ENCODE measurements at places on chromosomes 3 and 15.
A peak's percentile ranks its signal among the peaks of the same experiment; 100 is the strongest.

- DNase-seq = no peak
These were observed 191.3 kb downstream of the LPP start for GRCh38 chr3:188345223-188345622.

DNA sequence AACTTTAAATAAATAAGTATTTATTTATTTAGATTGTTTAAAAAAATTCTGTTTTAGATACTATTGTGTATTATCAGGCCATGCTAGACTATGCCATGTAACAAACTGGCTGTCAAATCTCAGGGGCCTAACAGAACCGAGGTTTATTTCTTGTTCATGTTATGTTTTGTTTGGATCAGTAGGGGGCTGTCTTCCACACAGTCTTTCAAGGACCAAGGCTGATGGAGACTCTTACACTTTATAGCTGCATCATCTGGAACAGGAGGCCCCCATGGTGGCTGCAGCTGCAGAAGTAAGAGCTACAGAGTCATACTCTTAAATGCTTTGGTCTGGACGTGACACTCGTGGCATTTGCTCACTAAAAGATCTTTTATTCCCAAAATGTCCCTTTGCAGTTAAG lies 33.0 kb upstream of the ARL14 start:
- DNase-seq = no peak

DNA sequence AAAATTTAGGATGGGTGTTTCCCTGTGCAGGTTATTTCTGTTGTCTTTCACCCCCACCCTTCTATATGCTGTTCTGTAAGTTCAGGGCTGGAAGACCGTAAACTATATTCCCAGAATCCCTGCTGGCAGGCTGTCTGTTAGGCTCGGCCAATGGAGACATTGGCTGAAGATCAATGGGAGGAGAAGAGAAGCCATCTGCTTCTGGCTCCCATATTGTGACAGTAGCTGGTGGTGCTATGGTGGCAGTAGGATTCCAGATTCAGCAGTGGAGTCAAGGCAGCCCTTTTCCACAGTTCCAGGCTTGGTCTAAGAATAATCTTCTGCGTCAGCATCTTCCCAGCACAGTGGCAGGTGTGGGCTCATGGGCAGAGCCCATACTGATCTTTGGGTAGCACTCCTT lies 226.6 kb downstream of the ABHD5 start:
- no peak for DNase-seq

GRCh38 chr15:60135961-60136360 lies 131.8 kb downstream of the FOXB1 start:
- no peak for DNase-seq

DNA sequence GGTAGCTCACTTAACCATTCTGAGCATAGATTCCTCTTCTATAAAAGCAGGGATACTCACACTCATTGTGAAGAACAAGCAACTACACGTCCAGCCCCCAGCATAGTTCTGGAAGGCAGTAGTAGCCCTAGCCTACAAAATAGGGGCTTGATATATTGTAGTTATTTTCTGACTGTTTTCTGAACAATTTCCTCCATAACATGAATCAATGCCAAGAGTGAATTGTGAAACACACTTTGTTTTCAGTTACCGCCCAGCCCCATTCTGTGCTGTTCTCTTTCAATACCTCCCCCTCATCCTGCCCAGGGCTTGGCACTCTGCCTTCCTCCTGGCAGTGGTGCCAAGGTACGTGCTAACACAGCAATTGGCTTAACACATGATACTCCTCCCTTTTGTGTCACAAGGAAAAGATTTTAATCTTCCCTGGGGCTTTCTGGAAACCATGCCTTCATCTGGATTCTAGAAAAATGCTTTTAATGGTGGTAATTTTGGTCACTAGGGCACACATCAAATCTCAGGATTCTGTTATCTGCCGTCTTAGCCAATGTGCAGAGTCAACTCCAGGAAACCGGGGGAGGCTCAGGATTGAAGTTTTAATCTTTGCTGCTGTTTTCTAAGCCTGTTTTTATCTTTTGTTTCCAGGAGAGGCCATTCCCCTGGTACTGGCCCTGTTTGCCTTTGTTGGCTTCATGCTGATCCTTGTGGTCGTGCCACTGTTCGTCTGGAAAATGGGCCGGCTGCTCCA lies 37.2 kb downstream of the IL20RB start:
- no peak for DNase-seq

DNA sequence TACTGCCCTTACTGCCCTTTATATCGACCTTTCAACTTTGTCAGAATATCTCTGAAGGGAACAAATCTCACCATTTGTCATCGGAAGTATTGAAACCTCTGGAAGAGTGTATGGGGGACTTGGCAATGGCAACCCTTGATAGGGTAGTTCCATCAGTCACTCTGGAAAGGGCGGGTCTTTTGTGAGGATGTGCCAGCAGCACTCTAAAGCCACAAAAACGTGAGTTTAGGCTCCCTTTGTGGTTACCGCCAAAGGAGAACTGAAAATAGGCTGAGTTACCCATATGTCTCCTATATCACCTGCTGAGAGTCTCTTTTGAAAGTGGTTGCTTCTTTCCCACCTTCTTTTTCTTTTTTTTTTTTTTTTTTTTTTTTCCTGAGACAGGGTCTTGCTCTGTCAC lies 296.8 kb upstream of the CHRM5 start:
- no peak for DNase-seq

DNA sequence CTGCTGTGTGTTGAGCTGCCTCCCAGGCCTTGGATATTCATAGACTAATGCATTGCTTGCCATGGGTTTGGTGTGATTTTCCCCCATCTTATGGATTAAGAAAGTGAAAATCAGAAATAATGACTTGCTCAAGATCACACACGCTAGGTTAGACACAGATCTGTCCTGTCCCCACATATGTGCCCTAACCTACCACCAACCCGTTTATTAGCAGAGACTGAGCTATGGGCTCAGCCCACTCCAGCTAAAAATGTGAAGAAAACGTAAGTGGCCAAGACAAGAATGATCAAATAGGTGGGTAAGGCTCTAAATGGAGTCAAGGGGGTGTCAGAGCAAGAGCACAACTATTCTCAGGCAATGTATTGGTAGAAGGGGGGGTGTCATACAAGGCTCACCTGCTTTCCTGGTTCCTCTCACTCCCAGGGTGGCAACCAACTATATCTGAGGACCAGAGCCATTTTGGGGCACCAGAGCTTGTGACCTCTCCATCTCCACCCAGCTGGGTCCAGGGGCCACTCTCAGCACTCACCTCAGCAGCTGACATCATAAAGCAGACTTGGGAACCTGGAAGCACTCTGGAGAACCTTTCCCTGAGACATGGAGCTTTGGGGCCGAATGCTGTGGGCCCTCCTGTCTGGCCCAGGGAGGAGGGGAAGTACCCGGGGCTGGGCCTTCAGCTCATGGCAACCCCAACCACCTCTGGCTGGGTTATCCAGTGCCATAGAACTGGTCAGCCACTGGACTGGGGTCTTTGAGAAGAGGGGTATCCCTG lies 1.4 kb downstream of the HEMK1 start:
- DNase-seq = no peak

GRCh38 chr3:176561826-176562225 lies 635.5 kb downstream of the TBL1XR1 start:
- DNase-seq = no peak

DNA sequence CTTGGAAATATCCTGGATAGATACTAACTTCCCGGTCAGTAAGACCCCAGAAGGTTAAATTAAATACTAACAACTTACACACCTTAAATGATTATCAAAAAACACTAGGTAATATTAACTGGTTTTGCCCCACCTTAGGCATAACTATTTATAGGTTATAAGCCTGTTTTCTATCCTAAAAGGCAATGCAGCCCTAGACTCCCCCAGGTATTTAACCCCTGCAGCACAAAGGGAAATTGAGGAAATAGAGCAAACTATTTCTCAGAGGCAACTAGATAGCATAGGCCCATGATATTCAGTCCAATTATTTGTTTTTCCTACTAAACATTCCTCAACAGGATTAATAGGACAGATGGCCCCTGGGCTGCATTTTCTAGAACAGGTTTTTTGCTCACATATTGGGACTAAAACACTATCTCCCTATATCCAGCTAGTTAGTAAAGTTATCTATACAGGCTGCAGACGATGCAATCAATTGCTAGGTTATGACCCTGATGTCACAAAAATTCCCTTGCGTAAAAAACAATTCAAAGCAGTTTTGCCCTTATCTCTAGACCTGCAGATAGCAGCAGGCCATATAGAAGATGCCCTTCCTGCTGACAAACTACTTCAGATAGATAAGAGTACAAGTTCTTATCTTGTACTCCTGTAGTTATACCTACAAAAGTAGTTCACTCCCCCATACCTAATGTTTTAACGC lies 221.3 kb downstream of the DTWD1 start:
- DNase-seq = no peak

GRCh38 chr15:55786341-55786740 lies 43.4 kb upstream of the PRTG start:
- no peak for DNase-seq

DNA sequence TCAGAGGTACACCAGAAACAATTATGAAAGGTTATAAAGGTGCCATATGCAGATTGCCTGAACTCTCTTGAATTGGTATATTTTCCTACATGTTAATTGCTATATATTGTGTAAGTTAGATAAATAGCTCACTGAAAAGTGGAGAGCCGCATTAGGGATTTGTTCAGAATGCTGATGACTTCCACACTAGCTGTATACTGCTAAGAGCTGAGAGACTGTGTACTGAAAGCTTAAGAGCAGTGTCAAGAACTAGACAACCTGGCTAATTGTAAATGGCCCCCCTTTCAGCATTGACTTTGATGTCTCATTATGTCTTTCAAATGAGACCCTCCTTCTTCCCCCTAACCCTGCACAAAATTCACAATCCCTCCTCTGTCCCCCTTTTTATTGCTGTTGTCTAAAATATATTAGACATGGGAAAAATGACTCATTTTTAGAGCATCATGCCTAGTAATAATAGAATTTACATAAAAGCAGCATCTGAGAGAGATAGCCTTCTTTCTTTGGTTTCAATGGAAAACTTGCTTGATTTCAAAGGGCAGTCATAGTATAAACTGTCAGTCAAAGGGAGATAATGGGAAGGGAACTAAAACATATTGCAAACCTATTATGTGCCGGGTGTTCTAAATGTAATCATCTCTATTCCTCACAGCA lies 34.7 kb upstream of the GREM1 start:
- no peak for DNase-seq

- DNase-seq = peak; percentile 40
These were observed 226.7 kb upstream of the C2CD4B start for GRCh38 chr15:62391641-62392262.

GRCh38 chr3:33438284-33438668 lies 1.9 kb downstream of the UBP1 start:
- DNase-seq = no peak

DNA sequence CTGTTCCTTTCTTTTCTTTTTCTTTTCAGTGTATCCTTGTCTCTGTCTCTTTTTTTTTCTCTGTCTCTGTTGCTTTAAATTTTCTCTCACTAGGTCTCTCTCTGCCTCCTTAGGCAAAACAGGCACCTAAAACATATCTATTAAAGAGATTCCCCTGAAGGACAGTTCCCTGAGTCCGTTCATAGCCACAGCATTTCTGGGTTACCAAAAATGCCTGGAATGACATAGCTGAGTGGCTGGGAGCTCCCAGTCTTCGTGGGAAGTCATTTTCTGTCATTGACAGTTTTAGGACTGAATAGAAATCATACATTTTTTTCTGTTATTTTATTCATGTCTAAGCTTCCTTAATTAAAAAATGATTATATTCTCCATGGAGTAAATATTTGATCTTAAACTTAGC lies 323.8 kb upstream of the AZI2 start:
- DNase-seq = no peak

DNA sequence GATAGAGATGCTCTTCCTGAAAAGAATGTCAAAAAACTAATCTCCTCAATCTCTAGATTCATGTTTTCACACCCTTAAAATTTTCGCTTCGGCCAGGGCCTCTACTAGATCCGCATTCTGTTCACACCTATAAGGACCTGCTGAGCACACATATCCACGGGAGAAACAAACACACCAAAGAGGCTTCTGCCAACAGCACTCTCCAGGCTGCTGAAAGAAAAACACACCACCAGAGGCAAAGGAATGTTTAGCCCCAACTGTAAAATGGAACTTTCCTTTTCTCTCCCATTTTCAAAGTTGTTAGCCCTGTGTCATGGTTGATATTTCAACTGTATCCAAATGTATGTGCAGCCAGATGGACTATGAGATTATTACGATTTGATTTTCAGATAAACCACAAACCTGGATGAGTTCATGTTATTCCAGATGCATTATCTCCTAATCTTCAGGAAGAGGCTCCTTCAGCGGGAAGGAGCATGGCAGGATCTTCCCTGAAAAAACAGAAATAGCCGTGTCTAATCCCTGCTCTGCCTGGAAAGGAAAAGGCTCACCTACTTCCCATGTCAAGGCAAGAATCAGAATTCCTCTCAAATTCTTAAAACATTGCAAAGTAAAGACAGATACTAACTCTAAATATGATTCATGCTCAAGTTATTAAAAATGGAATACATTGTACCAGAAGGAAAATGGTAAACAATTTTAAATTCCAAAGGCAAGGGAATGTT lies 442.7 kb upstream of the NR2F2 start:
- no peak for DNase-seq

- no peak for DNase-seq
These were observed 79.8 kb downstream of the EPHB1 start for GRCh38 chr3:134874737-134875413.

DNA sequence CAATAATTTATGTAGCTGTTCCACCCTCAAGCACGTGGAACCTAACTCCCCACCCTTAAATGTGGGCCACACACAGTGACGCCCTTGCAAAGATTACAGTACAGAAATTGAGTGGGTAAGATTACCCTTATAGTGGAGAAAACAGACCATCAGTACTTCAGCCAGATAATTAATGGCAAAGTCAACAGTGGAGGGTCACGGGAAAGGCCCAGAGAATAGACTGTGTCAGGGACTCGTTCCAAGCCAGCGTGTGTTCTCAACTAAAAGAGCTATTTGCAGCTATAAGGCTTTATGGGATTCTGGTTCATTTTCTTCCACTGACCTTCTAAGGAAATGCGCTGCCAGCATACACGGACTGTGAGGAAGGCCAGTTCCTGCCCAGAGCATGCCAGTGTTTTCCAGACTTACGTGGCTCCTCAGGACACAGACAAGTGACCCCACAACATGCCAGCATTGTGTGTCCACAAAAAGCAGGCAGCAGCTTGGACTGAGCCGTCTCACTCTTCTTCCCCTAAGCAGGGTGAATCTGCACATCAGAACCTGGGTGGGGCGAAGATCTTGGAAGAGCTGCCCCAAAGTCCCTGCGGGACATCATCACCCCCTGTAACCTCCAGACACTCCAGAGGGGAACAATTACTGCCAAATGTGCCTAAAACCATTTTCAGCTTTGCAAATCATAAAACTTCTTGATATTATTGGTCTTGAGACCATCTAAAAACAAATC lies 428.5 kb downstream of the OCA2 start:
- DNase-seq = no peak

GRCh38 chr3:107997671-107998070 lies 93.2 kb downstream of the CD47 start:
- DNase-seq = no peak
